H9 (cell line): ENCODE measurements at places on chromosomes 5 and 9.

GRCh38 chr5:39160576-39161213 is 58.7 kb downstream of the FYB1 start:
- no peaks in the 10 kb centered on the region for H3K4me1 ChIP-seq
- no peaks in the 10 kb centered on the region for H3K27me3 ChIP-seq
- H3K27ac ChIP-seq = no peak overlapping the region
- no peaks in the 10 kb centered on the region for H3K36me3 ChIP-seq
- DNase-seq = no peak

DNA sequence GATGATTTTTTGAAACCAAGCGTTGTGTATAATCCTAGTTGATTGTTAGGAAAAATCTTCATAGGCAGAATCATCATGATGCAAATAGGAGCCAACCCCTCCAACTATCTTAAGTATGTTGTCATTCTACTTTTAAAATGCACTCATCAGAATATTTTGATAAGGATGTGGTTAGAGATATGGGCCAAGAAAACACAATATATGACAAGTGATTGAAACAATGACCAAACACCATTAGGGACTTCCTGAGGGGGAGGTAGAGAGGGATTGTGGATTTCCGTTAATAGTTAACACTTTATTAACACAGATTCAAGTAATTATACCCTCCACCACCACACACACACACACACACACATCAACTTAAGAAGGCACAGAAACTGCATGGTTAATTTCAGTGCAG is 143.3 kb downstream of the ARSB start:
- no peaks in the 10 kb centered on the region for H3K27me3 ChIP-seq
- no peak for DNase-seq
- H3K4me3 ChIP-seq = no peak overlapping the region
- H3K27ac ChIP-seq = no peak overlapping the region

- no peak overlapping the region for H3K27ac ChIP-seq
- H3K27me3 ChIP-seq = no peaks in the 10 kb centered on the region
- peaks cover 20% of the 10 kb centered on the region; the same call in 1 of the 2 replicates for H3K4me1 ChIP-seq
- no peaks in the 10 kb centered on the region for H3K36me3 ChIP-seq
- DNase-seq = no peak
Measured at GRCh38 chr9:70551801-70552200, 137.3 kb upstream of the KLF9 start.

- no peak for DNase-seq
- no peaks in the 10 kb centered on the region for H3K27me3 ChIP-seq
- no peak overlapping the region for H3K27ac ChIP-seq
Measured at GRCh38 chr5:142250119-142250518, 74.7 kb downstream of the SPRY4 start.

GRCh38 chr5:7261049-7261448 is 134.9 kb upstream of the ADCY2 start:
- H3K27me3 ChIP-seq = no peaks in the 10 kb centered on the region
- DNase-seq = peak; percentile 94
- peak overlapping the region; percentile 58 for H3K27ac ChIP-seq
